ENCODE measurements at places on chromosomes 5 and 9.

GRCh38 chr9:97813072-97813471 lies 40.0 kb upstream of the FOXE1 start:
- no peak for DNase-seq

- DNase-seq, result no peak
Measured at GRCh38 chr9:115400796-115401195, 282.8 kb upstream of the TNC start.

GRCh38 chr9:99822109-99822805 lies 572 bp downstream of the NR4A3 start:
- peak; percentile 95 for DNase-seq

DNA sequence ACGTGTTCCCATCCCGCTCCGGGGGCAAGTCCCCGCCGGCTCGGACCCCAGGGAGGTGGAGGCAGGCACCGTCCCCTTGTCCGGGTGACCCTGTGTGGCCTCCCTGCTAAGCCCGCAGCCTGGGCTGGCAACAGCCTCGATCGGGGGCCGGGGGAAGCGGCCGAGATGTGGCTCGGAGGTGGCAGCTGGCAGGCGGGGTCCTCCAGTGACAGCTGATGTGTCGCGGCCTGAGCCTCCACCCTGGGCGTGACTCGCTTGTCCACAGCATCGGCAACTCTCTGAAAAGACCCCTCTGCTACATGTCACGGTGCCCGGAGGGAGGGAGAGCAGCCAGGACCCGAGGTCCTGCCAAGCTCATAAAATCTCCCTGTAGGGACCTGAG lies 124.8 kb upstream of the IRX4 start:
- DNase-seq, result no peak

- no peak for DNase-seq
Measured at GRCh38 chr9:122007837-122008236, 85.3 kb downstream of the TTLL11 start.

DNA sequence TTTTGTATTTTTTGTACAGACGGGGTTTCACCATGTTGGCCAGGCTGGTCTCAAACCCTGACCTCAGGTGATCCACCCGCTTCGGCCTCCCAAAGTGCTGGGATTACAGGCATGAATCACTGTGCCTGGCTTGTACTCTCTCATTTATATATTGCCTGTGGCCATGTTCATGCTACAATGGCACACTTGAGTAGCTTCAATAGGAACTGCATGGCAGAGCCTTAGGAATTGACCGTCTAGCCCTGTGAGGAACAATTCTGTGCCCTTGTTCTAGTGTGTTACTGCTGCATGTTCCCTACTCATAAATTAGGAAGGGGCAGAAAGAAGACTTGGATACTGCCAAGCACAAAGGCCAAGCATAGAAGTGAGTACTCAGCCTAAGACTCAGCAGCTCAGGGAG lies 104.2 kb downstream of the LIFR start:
- no peak for DNase-seq

DNA sequence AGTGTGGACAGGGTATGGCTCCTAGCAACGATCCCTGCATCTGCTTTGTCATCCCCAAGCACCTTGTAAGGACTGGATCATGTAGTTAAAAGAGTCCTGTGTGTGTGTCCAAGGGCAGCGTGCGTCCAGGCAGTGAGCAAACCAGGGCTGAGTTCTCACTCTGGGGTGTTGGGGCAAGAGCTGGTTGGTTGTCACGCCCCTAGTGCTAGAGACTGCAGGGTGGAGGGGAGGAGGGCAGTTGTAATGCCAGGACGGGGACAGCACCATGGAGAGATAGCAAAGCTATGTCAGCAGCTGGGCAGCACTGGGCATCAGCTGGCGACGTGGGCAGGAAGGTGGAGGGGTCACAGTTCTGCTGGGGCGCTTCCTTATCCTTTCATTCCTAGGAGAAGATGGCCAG lies 100.8 kb downstream of the ZNF618 start:
- no peak for DNase-seq

- no peak for DNase-seq
Measured at GRCh38 chr9:92931606-92932005, 15.7 kb upstream of the FGD3 start.

DNA sequence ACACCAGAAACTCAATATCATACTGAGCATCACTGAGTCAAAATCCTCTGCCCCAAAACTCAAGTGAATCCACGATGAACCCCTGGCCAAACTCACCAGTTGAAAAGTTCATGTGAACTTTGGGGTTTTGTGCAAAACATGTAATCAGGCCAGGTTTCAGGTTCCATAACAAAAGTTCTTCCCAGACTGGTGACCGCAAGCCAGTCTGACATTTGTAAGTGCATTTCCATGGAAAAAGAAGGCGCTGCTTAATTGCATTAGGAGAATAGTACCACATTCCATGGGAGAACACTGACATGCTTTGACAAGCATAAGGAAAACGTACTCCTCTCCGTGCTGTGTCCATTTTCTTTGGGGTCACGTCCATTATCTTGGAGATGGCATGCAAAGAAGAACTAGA lies 567.0 kb downstream of the BNC2 start:
- no peak for DNase-seq

DNA sequence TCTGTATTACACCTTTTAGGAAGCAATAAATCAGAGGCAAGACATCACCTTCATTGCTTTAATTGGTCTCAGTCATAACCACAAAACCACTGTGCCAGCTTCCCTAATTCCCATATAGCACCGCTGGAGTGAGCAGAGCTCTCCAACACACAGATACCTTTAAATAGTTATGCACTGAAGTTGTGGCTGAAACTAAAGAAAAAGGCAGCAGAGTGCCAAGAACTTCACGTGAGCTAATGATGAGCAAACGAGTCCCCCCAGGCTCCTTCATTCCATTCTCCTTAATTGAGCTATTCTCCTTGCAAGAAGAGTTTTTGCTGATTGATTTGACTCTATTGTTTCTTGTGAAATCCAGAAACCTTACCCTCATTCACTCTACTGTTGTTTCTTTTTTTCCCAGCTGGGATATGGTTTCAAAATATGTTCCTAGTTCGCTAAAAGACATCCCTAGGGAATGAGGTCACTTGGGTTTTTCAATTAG lies 501.5 kb downstream of the SPATA31D1 start:
- DNase-seq, result no peak

DNA sequence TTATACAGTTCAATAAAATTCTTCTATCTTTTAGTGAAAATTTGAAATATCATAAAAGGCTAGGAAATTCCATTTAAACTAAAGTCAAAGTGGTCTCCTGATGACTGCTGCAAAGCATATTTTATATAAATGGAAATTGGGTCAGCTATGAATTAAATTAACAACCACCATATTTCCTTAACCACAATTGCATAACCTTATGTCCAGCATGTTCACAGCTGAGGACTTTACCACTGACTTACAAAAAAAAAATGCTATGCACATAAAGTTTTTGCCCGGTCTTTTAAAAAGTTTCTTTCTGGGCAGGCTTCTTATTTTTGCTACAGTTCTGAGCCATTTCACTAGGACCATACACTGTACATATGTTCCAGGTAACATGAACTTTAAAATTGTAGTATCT lies 208.6 kb upstream of the RGMB start:
- DNase-seq, result no peak

DNA sequence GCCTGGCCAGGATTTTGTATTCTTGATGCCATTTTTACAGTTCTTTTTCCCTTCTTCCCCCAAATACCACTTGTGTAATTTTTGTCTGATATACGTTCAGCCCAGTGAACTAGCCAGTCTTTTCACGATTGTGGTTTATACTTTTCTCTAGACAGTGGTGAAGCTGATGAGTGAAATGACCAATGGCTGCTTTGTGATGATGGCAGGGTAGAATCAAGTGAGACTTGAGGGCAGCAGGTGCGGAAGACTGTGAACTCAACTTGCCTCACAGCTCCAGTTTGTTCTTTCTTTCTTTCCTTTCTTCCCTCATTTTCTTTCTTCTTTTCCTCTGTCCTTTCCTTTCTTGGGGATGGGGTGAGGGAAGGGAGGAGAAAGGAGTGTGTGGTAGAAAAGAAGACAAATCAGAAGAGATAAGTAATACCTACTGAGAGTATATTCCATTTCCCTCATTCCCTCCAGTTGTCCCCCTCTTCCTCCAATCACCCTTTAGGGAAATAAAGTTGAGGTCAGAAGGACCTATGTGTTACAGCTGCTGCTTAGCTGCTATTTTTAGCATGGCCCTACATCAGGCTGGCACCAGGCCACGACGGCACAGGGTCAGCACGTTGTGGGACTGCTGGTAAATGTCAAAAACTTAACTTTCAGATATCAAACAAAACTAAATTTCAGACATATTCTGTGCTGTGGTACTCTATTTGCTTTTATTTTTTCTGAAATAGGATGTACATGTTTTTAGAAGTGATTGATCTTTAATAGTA lies 12.3 kb downstream of the ZSWIM6 start:
- no peak for DNase-seq

DNA sequence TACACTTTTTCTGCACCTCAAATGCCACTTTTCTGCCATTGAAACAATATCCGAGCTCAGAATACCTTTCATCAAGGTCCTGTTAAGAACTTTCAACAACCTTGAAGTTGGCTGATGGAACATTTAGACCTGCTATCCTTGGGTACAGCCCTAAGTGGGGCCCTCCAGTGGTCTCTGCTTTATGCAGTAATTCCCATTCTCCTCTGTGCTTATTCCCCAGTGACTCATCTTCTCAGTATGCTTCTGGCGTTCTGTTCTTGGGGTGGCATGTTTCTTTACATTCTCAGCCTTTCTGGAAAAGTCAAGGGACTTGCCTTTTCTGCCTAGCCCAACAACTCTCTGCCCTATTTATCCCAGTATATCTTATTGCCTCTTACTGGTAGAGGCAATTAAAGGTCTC lies 7.1 kb downstream of the ANP32B start:
- DNase-seq, result peak; percentile 88

DNA sequence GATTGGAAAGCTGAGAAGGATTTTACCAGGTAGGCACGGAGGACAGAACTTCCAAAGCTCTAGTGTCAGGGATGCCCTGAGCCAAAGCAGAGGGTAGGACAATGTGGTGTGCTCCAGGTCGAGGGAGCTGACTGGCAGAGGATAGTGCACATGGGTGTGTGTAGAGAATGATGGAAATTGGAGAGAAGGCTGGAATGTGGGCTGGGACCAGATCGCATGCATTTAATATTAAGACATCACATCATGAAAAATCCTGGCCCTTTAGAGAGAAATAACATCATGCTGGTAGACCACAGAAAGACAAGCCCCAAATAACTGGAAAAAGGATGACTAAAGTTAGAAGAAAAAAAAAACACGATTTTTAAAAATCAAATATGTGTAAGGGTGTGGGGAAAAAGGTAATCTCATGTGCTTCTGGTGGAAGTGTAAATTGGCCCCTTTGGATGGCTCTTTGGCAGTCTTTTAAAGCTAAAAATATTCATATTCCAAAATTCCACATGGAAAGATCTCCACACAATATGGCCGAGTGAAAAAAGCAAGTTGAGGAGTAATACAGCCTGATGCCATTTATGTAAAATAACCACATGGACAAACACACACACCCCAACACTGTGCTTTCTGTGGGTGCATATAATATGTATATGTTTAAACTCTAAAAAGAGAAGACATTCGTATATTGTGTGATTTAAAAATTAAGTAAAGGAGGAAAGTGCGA lies 67.0 kb upstream of the TGFBR1 start:
- no peak for DNase-seq

DNA sequence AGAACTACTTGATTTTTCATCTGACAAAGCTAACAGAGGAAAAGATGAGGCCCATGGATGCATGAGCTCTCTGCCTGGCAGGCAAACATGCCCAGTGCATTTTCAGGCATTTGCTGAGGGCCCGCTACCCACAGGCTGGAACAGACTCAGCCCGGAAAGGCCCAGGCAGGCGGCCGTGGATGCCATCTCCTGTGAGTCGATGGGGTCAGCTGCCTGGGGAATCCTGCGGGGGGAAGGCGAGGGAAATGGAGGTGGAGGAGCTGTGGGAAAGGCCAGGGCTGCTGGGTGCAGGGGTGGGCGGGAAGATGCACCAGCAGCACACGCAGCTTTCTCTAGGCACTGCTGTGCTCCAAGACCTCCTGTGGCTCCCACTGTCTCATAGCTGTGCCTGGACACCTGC lies 13.7 kb downstream of the SLC9A3 start:
- no peak for DNase-seq

GRCh38 chr9:23587433-23587832 lies 238.6 kb downstream of the ELAVL2 start:
- no peak for DNase-seq

DNA sequence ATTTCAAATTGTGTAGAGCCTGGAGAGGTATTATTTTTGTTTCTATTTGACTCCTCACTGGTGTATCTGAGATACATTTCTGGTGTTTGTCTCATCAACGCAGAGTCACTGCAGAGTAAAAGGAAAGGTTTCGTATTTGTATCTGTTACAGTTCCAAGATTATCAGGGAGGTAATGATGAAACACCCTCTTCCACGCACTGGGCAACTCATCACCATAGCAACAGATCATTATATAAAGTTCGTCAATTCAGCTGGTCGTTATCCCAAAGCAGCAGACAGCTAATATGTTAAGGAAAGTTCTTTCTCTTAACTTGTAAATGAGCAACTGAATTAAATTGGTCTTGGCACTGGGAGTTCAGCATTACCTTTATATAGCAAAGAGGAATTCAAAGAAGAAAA lies 513.5 kb downstream of the MTRR start:
- DNase-seq, result no peak

DNA sequence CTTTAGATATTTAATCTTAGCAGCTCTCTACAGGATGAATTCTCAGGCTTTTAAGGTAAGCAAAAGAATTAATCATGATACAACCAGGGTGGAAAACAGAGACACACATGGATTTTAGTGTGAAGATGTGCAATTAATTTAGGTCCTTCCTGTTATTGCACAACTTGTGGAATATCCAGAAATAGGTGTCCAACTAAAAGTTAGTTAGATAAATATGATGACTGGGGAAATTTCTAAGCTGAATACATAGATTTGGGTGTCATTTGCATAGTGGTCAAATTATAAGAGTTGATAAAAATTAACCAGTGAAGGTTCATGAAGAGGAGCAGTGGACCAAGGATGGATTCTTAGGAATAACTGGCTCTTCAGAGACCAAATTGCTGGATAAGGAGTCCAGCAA lies 266.1 kb downstream of the PRR16 start:
- no peak for DNase-seq

GRCh38 chr5:131252824-131253171 lies 11.1 kb upstream of the CDC42SE2 start:
- DNase-seq, result no peak

GRCh38 chr9:22159586-22159985 lies 150.5 kb upstream of the CDKN2B start:
- no peak for DNase-seq

DNA sequence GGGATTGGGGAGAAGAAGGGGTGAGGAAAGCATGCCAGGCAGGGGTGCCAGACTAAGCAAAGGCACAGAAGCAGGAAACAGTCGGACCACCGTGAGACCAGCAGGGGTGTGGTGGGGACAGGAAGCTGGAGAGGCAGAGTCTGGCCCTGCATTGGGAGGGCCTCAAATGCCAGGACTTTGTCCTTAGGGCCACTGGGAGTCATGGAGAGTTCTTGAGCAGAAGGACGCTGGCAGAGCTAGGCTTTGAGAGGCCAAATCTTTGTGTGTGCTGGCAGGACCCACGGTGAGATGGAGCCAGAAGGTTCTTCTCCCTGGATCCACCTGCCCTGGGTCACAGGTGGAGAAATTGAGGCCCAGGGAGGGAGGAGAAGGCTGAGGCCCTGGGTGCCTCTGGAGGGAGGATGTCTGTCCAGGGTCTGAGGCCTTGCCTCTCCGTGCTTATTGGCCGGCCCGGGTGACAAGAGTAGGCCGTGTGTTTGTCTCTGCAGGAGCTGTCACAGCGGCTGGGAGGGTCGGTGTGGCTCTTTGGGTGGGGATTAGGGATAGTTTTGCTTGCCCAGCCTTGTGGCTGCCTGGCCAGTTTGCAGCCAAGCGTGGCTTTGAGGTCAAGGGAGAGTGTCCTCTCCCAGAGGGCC lies 1.8 kb upstream of the ENG start:
- DNase-seq, result peak; percentile 43

- peak; percentile 87 for DNase-seq
Measured at GRCh38 chr9:19922476-19923118, 133.8 kb upstream of the SLC24A2 start.
